CD8-positive, alpha-beta memory T cell (primary cell): ENCODE measurements at places on chromosomes 3 and 15. TPM values are rescaled to one million over a fixed set of nuclear protein-coding genes. Genes with fewer than 3 reads are reported as not detected.

Gene SERPINI1
- total RNA-seq = 1.9 TPM

Gene KBTBD13
- not detected for total RNA-seq

Gene UBA7
- total RNA-seq = 57.8 TPM

Gene COL6A6
- total RNA-seq = not detected

GRCh38 chr3:176351408-176351807 is 845.9 kb downstream of the TBL1XR1 start:
- DNase-seq = no peak

DNA sequence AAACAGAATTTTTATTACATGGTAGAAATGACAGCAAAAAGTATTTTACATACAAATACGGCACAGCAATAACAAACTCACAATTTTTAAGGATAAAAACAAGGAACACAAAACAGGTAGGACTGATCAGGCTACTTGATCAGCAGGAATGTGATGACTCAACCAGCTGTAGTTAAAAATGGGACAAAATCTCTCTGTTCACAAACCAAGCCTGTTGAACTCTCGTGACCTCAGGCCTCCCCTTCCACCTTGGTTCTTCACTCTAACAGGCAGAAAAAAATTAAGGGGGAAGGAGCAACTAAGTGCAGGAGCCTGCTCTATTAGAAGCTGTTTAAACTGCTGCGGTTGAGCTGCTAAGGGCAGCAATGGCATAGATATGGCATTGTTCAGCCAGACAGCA is 18.7 kb downstream of the FBXL22 start:
- no peak for DNase-seq

DNA sequence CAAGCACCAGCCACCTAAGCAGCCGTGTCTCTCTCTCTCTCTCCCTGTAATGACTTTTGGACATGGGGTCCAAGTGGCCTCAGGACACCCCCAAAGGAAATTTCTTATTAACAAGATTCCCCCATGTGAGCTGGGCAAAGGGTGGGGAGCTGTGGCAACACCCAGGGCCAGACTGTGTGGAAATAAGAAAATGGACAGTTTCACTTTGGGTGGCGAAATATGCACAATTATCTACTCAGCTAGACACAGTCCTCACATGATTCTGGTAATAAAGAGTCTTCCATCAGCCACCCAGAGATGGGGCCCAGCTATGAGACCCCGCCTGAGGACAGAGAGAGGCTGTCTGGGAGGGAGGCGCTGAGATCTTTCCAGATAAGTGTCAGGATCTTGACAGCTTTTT is 96.8 kb upstream of the TPM1 start:
- DNase-seq = no peak

DNA sequence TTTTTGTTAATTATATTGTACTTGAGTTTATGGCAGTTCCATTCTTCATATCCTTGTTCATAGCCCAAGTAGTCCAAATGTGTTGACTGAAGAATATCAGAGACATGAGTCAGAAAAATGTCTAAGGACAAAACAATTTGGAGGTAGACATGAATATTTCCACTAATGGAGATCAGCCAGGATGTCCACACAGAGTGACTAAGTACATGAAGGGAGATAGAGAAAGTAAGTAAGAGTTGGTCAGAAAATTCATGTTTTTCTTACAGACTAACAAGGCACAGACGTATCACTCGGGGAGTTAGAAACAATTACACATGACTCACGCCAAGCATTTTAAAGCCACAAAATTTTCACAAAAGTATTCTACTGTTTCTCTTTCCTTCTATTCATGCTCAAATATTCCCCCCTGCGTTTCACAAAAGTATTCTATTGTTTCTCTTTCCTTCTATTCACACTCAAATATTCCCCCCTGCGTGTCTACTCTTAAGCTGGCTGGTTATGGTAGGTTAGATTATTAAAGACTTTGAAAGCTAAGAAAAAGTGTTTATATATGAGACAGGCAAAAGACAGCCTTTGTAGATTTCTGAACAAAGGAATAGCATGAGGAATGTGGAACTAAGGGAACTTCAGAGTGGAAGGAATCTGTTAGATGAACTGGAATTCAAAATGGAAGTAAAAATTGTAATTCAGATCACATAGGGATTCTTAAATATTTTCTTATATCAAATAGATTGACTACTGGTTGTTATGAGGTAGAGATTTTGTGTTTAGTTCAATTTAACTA is 648.7 kb upstream of the CCDC54 start:
- no peak for DNase-seq

DNA sequence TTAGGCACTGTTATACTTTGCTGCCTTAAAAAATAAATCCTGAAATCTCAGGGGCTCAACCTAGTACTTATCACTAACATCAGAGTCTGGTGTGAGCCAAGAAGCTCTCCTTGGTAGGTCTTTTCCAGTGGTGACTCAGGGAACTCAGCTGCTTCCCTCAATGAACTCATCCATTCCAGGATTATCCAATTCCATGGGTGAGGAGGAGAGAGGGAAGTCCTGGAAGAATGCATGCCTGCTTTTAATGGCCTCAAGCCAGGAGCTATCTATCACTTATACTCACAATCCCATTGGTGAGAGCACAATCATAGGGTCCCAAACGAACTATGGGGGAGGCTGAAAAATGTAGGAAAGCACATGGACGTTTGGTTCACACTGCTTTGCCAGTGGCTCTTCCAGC is 113.6 kb downstream of the POLR2M start:
- DNase-seq = no peak

GRCh38 chr15:63505842-63506222 is 1.4 kb downstream of the USP3 start:
- DNase-seq = no peak

DNA sequence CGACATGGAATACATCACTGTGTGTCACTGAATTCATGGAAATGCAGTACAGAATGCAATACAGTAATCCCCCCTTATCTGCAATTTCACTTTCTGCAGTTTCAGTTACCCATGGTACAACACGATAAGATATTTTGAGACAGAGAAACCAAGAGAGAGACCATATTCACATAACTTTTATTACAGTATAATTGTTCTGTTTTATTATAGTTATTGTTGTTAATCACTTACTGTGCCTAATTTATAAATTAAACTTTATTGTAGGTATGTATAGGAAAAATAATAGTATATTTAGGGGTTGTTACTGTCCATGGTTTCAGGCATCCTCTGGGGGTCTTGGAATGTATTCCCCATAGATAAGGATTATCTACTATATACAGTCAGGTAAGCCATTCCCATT is 61.8 kb downstream of the MBNL1 start:
- DNase-seq = no peak

DNA sequence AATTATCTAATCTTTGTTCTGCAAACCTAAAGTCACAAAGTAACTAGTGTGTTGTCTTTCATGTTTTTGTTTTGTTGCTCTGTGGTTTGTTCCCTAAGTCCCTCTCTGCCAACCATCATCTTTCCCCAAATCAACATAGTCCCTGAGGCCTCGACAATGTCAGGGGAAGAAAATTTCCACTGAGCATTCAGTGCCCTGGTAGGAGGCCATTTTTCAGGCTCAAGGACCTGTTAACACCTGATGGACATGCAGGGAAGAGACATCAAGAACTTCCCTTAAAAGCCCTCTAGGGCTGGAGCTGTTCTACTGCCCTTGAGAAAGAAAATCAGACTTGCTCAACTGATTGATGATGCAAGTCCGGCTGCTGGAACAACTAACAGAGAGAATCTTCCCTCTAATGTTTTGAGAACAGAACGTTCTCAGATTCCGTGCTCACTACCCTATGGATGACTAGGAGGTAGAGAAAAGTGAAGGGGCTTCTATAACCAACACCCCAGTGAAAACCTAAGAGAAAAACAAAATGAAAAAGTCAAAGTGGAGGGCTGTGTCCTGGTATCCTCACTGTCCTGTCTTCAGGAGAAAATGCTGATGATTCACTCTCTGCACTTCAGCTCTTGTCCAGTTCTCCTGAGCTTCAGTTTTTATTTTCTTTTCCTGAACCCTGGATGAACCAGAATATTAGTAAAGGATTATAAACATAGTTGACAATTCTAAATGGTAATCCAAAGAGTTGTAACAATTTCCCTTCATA is 373.1 kb downstream of the FOXP1 start:
- DNase-seq = no peak
